ENCODE measurements at places on chromosomes 5 and 9.

DNA sequence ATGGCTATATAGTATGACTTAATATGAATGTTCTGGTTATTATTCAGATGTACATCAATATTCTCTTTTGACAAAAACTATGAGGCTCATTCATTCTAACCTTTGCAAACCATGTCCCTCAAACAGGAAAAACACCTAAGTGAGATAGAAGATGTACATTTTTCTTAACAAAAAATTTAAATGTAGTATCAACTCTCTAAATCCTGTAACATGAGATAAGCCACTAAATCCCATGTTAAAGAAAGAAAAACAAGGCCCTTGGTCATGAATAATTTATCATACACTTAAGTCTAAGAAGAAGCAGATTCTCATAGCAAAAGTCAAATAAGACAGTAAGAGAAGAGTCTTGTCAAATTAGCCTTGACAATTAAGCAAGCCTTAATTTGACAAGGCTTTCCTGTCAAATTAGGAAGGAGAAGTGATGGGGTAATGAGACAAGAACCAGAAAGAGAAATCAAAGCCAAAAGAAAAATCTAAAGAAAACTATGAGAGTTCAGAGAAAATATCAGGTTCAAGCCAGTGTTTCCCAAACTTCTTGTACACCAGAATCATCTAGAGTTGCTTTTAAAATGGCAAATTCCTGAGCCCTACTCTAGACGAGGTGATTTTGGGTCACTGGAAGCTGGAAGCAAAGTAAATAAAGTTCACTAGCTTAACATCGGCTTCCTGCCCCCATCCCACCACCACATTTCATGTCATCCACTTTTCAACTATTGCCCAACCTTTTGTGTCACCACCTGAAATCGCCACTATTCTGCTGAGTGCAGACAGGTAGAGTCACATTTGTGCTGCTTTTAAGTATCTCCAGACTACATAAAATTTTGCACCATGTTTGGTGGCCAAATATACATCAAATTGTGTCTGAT lies 76.5 kb downstream of the NR6A1 start:
- no peak for DNase-seq

DNA sequence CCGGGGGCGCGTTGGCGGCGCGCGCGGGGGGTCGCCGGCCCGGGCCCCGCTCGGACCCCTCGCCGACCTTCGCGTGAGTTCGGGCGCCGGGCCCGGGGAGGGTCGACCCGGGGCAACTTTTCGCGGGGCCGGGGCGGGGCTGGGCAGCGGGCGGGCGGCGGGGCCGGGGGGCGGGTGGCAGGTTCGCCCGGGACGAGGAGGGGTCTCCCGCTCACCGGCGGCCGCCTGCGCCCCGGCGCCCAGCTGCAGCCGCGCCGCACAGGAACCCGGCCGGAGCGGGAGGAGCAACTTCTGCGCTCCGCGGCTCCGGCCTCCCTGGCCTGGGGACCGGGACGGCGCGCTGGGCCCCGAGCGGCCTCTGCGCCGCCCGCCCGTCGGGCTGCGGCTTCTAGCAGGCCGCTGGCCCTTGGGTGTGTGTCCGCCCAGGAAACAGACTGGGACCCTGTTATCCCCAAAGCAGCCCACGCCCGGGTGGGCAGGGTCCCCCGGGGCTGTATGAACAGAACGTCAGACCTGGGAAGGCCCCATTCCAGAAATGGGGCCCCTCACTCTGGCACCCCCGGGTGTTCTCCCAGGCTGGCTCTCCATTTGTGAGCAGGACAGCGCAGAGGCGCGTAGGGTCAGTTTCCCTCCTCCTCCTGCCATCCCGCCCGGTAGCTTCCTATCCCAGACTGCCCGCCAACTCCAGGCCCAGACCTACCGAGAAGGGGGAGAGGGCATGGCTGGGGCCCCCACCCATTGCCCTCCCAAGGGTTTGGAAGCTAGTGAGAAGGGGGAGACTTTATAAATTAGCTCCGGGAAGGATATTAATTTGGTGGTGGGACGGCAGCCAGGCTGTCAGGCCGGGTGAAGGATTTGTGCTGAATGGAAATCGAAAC lies 708 bp downstream of the RXRA start:
- DNase-seq, result no peak

- no peak for DNase-seq
These were observed 493.6 kb downstream of the GADD45G start for GRCh38 chr9:90098408-90098807.

GRCh38 chr9:27590651-27591050 lies 17.4 kb upstream of the C9orf72 start:
- no peak for DNase-seq

All from stimulated activated CD8-positive, alpha-beta memory T cell treated with anti-CD3 and anti-CD28 coated beads, Interleukin-12 subunit alpha, Interleukin-12 subunit beta, amount 100 ng/mL, for 4 hours (primary cell).